ENCODE measurements at places on chromosomes 13 and 19. TPM values are rescaled to one million over a fixed set of nuclear protein-coding genes. Genes with fewer than 3 reads are reported as not detected.

The LGALS7 gene
- total RNA-seq: not detected

The SNAPC2 gene
- 11.7 TPM for total RNA-seq

The PTPRH gene
- 1.2 TPM for total RNA-seq

The GFY gene
- total RNA-seq: not detected

The ANGPTL8 gene
- 10.8 TPM for total RNA-seq

The ZNF439 gene
- 9.8 TPM for total RNA-seq

The KCNRG gene
- 0.60 TPM for total RNA-seq

The CD22 gene
- total RNA-seq: 7.2 TPM

The ICAM3 gene
- total RNA-seq: 9.8 TPM

The CPAMD8 gene
- total RNA-seq: 16.8 TPM

The NCR1 gene
- total RNA-seq: 4.6 TPM

The RFX2 gene
- 17.3 TPM for total RNA-seq

The PTGIR gene
- 43.2 TPM for total RNA-seq

The SUGP1 gene
- total RNA-seq: 21.6 TPM

DNA sequence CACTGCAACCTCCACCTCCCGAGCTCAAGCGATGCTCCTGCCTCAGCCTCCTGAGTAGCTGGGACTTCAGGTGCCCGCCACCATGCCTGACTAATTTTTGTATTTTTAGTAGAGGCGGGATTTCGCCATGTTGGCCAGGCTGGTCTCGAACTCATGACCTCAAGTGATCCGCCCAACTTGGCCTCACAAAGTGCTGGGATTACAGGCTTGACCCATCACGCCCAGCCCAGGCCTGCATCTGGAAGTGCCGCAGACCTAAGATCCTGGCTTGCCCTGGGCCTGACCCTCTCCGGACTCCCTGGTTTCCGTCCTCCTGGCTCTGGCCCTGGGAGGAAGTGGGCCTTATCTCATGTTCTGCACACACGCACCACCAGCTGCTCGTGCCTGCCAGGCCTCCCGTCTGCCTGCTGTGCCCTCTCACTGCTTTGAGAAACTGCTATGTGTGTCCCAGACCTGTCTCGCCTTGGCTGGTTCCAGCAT, 4.7 kb upstream of the PTGIR start:
- DNase-seq: no peak

- no peak for DNase-seq
Observed at GRCh38 chr13:111939666-111940278, 127.2 kb upstream of the SOX1 start.

- no peak for DNase-seq
Observed at GRCh38 chr13:99380921-99381645, 73.9 kb upstream of the GPR183 start.

- DNase-seq: no peak
Observed at GRCh38 chr19:45294291-45295029, 28.2 kb downstream of the CKM start.

- no peak for DNase-seq
Observed at GRCh38 chr13:33730619-33731018, 87.3 kb upstream of the RFC3 start.

- DNase-seq: no peak
Observed at GRCh38 chr19:13146763-13147563, 3.2 kb downstream of the STX10 start.

DNA sequence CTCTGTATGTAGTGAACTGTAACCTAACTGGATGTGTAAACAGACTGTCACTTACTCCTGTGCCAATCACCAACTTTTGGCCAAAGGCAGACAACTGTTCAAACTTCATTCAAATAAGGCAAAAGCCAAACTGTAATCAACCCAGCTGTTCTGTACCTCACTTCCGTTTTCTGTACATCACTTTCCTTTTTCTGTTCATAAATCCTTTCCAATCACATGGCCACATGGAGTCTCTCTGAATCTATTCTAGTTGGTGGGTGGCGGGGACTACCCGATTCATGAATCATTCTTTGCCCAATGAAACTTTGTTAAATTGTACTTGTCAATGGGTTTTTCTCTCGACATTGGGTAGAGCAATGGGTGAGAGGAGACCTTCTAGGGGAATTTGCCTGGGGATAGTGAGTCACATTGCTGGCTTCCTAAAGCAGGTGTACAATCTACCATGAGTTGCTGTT, 178.3 kb upstream of the RFC3 start:
- no peak for DNase-seq

DNA sequence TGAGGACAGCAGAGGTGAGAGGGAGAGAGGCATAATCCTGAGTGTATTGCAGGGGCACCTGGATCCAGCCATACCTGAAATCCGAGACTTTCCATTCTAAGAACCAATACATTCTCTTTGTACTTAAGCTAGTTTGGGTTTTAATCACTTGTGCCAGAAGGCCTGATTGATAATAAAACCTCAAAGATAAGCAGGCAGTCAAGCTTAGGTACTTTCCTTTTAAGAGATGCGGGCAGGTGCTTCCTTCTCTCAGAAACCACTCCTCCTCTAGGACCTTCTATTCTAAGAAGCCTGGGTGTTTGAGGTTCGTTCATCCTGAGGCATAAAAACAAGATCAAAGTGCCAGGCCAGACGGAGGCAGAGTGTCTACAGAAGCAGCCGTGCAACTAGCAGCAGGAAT, 22.2 kb downstream of the FAM187B start:
- DNase-seq: no peak

DNA sequence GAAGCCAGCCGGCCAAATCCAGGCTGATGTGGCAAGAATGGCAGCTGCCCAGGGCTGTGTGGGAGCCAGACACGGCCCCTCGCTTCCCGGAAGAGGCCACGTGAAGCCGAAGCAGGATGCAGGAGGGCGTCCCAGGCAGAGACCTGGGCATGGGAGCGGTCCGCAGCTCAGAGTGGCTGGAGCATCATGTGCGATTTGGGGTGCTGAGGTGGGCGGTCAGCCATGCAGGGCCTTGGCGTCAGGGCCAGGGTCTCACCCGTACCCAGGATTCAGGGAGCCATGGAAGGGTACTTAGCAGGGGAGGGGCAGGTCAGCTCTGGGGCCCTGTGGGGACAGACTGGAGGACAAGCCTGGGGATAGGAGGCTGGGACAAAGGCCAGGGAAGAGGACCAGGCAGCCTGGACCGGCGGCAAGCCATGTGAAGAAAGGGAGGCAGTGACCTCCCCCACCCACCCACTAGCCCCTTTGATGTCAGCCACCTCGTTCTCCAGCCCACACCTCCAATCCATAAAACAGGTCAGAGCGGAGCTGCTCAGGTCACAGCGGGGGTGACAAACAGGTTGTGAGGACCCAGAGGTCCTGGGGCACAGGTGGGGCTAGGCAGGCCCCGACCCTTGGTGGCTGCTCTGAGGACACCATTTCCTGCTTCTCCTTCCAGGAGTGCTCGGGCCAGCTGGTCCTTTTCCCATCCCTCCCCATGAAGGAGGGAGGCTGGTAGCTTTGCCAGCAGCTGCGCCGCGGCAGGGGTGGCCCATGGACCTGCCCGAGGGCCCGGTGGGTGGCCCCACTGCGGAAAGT, 2.3 kb downstream of the KASH5 start:
- no peak for DNase-seq

DNA sequence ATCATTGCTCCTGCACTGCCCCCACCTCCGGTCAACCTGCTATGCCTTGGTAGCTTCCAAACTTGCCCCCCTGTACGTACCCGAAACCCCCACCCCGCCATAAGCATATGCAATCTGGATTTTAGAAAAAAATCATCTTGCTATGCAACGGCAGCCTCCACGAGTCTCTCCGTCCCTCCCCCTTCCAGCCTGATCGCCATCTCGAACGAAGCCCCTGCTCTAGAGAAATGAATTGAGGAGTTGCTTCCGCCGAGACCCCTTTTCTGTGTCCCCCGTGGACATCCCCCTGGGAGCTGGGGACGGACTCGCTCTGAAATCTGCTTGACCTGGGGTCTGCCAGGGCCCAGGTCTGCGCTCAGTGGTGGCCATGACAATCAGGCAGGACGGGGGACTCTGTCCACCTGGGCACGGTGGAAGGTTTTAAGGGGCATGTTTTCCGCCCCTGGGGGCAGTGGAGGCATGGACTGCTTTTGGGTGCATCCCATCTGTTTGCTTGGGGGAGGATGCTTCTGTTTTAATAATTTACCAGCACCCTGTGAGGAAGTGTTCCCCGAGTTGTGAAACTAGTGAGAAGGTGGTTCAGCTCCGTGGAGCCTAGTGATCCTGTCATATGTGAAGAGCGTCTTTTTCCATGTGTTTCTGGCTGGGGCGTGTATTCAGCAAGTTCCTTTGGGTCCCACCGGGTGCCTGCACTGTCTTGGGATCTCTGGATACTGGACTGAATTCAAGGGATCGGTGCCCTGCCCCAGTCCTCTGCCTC, 1.0 kb downstream of the KDM4B start:
- DNase-seq: no peak

GRCh38 chr13:49627831-49628652, at the start of gene ARL11:
TSS of gene ARL11 (plus strand) at chr13:49628507. CDS start at chr13:49630448, 1,941 bp downstream.
- DNase-seq: peak; percentile 45

- DNase-seq: no peak
Observed at GRCh38 chr13:32989942-32990341, 26.3 kb upstream of the KL start.

GRCh38 chr19:9799162-9799561, 19.7 kb downstream of the FBXL12 start:
- DNase-seq: no peak

GRCh38 chr13:65943708-65944107, 1286.4 kb downstream of the PCDH9 start:
- no peak for DNase-seq

DNA sequence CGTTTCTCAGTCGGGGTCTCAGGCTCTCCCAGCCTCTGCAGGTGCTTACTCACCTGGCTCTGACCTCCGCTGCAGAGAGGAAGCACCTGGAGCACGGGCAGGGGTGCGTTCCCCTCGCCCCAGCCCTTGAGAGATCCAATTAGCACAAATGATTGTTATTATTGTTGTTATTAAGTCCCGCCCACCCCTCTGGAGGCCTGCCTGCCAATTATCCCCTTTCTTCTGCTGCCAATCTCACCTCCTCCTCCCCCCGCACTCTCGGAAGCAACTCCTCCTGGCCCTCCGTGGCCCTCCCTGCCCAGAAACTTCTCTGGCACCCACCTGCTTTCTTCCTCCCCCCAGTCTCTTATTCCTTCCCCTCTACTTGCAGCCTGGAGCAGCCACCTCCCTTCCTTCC, 8.8 kb downstream of the ZNF787 start:
- DNase-seq: no peak

GRCh38 chr19:55341595-55342531, 2.2 kb downstream of the KMT5C start:
- DNase-seq: no peak

GRCh38 chr13:96779691-96780090, 214.6 kb downstream of the OXGR1 start:
- DNase-seq: no peak

DNA sequence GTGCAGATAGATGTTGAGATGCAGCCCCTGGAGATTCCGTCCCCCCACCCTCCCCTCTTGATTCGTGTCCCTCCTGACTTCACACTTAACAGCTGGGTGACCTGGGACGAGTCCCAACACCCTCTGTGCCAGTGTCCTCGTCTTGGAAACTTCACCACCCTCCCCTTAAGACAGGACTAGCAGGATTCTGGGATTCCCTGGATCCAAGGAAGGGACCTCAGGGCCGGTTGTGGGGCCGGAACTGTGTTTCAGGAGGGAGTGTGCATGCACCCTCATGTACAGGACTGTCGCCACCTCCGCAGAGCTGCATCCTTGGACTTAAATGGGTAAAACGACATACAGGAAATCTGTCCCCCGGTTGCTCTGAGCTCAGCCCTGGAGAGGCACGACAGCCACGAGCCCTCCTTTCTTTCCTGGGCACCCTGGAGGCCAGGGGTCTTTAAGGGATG, 990 bp downstream of the MYO9B start:
- no peak for DNase-seq

- no peak for DNase-seq
Observed at GRCh38 chr19:19538061-19538784, at the start of gene CILP2. TSS of gene CILP2 (plus strand) at chr19:19538265. CDS start at chr19:19538350, 85 bp downstream.

GRCh38 chr13:44730851-44731250, 154.7 kb upstream of the TSC22D1 start:
- DNase-seq: no peak

DNA sequence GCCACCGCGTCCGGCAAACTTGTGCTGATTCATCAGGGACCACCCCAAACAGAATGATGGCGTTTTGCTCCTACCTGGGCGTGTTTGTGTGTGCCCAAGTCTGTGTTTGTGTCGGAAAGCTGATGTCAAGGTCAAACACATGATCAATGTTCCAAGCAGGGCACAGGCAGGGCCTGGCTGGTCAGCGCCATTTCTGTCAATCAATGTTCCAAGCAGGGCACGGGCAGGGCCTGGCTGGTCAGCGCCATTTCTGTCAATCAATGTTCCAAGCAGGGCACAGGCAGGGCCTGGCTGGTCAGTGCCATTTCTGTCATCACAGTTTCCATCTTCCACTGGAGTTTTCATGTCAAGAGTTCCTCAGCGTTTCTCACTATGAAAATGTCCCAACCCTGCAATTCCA, 14.9 kb upstream of the GRTP1 start:
- no peak for DNase-seq

GRCh38 chr19:10718205-10719196, 622 bp downstream of the DNM2 start:
- DNase-seq: no peak

DNA sequence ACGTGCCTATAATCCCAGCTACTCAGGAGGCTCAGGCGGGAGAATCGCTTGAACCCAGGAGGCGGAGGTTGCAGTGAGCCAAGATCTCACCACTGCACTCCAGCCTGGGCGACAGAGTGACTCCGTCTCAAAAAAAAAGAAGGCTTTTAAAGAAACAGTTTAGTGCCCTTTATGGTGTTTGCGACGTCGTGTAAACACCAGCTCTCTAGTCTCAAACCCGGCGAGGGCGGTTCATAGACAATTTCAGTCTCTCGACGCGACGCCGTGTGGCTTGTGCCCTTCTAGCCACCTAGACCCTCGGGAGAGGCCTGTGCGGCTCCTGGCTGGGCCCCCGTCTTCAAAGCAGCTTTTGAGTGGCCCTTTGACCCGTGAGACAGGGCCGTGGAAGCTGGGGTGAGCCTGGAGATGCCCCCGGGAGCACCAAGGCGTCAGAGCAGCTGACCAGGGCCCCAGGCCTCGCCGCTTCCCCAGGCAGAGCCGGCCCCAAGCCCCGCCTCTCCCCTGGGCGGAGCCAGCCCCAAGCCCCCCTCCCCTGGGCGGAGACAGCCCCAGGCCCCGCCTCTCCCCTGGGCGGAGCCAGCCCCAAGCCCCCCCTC, 5.0 kb upstream of the MADCAM1 start:
- no peak for DNase-seq

DNA sequence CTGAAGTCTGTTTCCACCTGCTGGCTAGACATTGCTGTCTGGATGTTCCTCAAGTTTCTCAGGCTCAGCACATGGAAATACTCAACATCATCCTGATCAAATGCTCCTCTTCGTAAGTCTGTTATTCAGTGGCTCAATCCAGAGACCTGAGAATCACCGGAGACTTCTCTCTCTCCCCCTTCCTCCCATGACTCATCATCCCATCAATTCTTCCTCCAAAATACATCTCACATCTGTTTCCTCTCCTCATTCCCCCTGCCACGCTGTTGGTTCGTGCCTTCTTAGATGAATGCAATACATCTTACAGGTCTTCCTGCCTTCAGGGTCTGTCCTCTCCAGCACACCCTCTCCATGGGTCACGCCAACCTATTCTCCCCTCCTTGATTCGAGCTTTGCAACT, 7.4 kb upstream of the RXFP2 start:
- DNase-seq: no peak

GRCh38 chr19:11763611-11764010, 3.2 kb upstream of the ZNF441 start:
- no peak for DNase-seq

GRCh38 chr13:46567671-46568070, 14.7 kb downstream of the LRCH1 start:
- DNase-seq: no peak

- DNase-seq: no peak
Observed at GRCh38 chr13:110817143-110817542, 97.7 kb downstream of the ANKRD10 start.

Measured in tibial nerve (tissue), 4 donors.